ENCODE measurements at places on chromosomes 5 and 9. TPM values are rescaled to one million over a fixed set of nuclear protein-coding genes. Genes with fewer than 3 reads are reported as not detected.

PCDHB14 gene
- 7.5 TPM for polyA plus RNA-seq

PCDHB12 gene
- polyA plus RNA-seq, result 4.7 TPM

BDP1 gene
- 22.0 TPM for polyA plus RNA-seq

PAIP1 gene
- polyA plus RNA-seq, result 84.5 TPM

SLC34A3 gene
- 1.8 TPM for polyA plus RNA-seq

SAP30L gene
- polyA plus RNA-seq, result 24.0 TPM

LRRC19 gene
- polyA plus RNA-seq, result 0.13 TPM

PCDHGB3 gene
- polyA plus RNA-seq, result 1.8 TPM

C5orf46 gene
- polyA plus RNA-seq, result not detected

Measured in hindlimb muscle (tissue), 1 donor.